ENCODE measurements at places on chromosomes 16 and 17.

GRCh38 chr16:68338326-68339119 is 27.7 kb downstream of the PRMT7 start:
- no peak for DNase-seq

DNA sequence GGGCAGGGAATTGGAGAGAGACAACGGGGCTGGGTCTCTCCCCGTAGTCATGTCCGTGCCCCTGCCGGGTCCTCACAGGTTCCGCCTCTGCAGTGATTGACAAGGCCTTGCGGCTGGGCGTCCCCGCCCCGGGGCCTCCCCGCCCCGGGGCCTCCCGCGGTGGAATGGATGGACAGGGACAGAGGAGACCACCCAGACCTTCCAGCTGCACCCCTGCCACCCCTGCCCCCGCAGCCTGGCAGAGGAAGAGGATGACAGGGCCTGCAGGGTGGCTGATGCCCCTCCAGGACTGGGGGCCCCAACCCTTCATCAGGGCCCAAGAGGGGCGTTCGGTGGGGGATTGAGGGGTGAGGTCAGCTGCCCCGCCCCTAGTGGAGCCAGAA is 216.4 kb upstream of the CIBAR2 start:
- no peak for DNase-seq

- no peak for DNase-seq
Measured at GRCh38 chr17:290626-291025, 62.0 kb downstream of the RPH3AL start.

DNA sequence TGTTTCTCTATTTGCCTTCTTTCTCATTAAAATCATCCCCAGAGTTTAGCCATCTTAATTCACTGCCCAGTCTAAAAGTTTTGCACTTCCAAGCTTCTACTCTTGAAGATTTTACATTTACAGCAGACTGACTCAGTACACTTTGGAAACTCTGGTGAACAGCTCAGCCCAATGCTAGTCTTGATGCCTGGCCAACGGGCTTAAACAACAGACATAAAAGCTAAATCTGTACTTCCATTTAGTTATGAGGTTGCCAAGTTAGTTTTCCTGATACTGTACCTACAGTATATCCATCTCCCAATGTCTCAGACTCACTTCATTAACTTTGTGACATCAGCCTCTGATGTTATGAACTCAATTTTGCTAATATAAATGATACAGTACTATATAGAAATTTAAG is 891.8 kb upstream of the SOX9 start:
- DNase-seq = peak; percentile 2

GRCh38 chr16:90037276-90037675 is 18.0 kb upstream of the DBNDD1 start:
- no peak for DNase-seq

GRCh38 chr17:9941305-9941704 is 36.2 kb upstream of the RCVRN start:
- no peak for DNase-seq

DNA sequence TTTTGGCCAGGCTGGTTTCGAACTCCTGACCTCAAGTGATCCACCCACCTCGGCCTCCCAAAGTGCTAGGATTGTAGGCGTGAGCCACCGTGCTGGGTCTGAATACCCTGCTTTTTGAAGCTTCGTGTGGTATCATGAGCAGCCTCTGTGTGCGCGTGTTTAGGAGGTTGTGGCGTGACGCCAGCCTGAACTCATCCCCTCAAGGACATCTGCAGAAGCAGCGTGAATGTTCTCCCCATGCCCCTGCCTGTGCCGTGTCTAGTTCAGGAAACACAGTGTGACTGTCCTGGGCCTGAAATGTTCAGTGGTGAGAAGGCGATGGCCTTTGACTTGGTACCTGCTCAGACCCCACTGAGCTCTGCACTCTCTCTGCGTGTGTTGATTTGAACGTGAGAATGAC is 35.6 kb downstream of the RNF213 start:
- DNase-seq = no peak

- no peak for DNase-seq
Measured at GRCh38 chr16:82425661-82426060, 201.1 kb upstream of the CDH13 start.

DNA sequence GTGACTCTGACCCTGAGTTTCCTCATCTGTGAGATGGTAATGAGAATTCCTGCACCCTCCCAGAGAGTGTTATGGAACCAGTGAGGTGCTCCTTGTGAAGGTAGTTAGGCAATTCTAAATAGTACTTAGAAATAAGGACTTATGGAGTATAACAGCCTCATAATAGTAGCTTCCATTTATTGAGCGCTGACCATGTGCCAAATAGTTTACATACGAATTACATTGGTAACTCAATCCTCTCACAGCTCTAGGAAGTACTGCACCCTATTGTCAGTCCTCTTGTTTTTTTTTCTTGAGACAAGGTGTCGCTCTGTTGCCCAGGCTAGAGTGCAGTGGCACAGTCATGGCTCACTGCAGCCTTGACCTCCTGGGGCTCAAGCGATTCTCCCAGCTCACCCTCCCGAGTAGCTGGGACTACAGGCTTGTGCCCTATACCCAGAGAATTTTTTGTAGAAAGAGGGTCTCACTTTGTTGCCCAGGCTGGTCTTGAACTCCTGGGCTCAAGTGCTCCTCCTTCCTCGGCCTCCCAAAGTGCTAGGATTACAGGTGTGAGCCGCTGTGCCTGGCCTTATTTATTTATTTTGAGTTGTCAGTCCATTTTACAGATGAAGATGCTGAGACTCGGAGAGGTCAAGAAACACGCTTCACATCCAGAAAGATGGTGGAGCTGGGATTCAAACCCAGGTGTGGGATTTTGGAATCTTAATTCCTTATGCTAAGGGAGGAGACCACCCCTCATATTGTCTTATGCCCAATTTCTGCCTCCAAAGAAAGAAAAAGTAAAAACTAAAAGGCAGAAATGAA is 2.9 kb downstream of the TNS4 start:
- DNase-seq = no peak

DNA sequence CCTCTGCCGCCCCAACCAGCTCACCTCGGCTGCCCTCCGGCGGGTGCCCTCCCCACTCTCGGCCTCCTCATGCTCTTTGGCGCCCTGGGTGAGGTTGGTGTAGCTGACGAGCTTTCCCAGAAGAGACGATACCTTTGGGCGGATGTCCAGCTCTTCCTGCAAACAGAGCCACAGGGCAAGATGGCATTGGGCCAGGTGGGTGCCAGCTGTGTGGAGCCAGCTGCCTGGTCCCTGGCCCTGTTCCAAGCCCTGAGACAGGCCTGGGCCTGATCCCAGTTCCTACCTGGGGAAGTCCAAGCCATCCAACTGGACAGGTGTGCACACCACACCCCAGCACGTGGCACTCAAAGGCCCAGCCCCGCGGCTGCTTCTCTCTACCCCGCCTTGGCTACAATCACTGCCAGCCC is 6.9 kb downstream of the SLC12A4 start:
- DNase-seq = no peak

GRCh38 chr17:49729069-49729468 is 21.3 kb upstream of the SLC35B1 start:
- DNase-seq = no peak
